ENCODE measurements at places on chromosomes 5 and 9. TPM values are rescaled to one million over a fixed set of nuclear protein-coding genes. Genes with fewer than 3 reads are reported as not detected.

GRCh38 chr5:69492391-69492922 lies at the start of gene OCLN:
Gene OCLN, plus strand, starts transcription at chr5:69492790. Its CDS starts 11,455 bp downstream, at chr5:69504245.
- no peaks in the 10 kb centered on the region for H3K36me3 ChIP-seq
- no peak for DNase-seq
- H3K27me3 ChIP-seq, result peaks cover 20% of the 10 kb centered on the region
- H3K4me1 ChIP-seq, result peaks cover 12% of the 10 kb centered on the region

- H3K36me3 ChIP-seq, result no peaks in the 10 kb centered on the region
- DNase-seq, result no peak
- H3K4me3 ChIP-seq, result no peak overlapping the region
- peaks cover 4% of the 10 kb centered on the region for H3K4me1 ChIP-seq
These were observed 32.8 kb upstream of the GALNT10 start for GRCh38 chr5:154157483-154158378.

The GARIN3 gene
- not detected for total RNA-seq

The PCDHGB6 gene
- total RNA-seq, result 18.4 TPM

DNA sequence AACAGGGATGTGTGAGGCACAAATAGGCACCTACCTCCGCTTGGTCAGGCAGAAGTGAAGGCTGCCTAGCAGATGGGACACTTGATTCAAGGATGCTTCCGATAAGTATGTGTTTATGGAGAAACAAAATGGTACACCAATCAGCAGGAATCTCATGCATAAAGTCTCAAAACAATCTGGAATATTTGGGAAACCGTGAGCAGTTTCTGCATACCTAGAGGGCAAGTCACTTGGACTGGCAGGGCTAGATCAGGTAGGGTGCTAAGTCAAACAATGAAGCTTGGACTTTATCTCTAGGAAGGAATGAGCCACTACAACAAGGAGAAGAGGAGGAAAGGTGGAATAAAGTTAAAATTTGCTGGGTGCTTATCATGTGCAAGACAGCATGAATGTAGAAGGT lies 5.5 kb downstream of the EPB41L4A start:
- no peaks in the 10 kb centered on the region for H3K36me3 ChIP-seq
- DNase-seq, result no peak
- no peak overlapping the region for H3K27ac ChIP-seq

The C8G gene
- total RNA-seq, result 1.6 TPM

- no peak overlapping the region for H3K27ac ChIP-seq
- H3K36me3 ChIP-seq, result no peaks in the 10 kb centered on the region
- H3K27me3 ChIP-seq, result peaks cover 4% of the 10 kb centered on the region
- peaks cover 13% of the 10 kb centered on the region for H3K4me1 ChIP-seq
- H3K4me3 ChIP-seq, result no peak overlapping the region
- peak; percentile 67 for DNase-seq
These were observed 90.6 kb downstream of the RALGPS1 start for GRCh38 chr9:127004946-127005769.

The SPINK13 gene
- total RNA-seq, result not detected

GRCh38 chr9:5052838-5053237 lies 67.8 kb downstream of the JAK2 start:
- no peak overlapping the region for H3K4me3 ChIP-seq
- H3K27me3 ChIP-seq, result no peaks in the 10 kb centered on the region
- DNase-seq, result peak; percentile 44
- no peak overlapping the region for H3K27ac ChIP-seq

DNA sequence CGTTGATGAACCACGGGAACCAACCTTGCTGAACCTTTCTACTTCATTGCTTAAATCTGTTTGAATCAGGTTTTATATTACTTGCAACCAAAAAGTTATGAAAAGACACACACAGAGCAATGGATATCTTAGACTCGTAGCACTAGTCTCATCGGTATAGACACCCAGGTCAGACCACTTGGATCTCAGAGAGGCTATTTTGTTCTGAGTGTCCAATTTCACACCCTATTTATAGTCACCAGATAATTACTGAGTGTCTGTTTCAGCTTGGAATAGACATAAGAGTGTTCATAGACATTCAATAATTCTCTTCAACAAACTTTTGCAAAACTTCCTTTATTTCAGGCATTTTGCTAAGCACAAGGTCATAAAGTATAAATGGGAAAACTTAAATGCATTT lies 145.4 kb upstream of the EGFLAM start:
- no peak for DNase-seq
- H3K27ac ChIP-seq, result no peak overlapping the region
- H3K4me3 ChIP-seq, result no peak overlapping the region
- peaks cover 5% of the 10 kb centered on the region for H3K27me3 ChIP-seq

DNA sequence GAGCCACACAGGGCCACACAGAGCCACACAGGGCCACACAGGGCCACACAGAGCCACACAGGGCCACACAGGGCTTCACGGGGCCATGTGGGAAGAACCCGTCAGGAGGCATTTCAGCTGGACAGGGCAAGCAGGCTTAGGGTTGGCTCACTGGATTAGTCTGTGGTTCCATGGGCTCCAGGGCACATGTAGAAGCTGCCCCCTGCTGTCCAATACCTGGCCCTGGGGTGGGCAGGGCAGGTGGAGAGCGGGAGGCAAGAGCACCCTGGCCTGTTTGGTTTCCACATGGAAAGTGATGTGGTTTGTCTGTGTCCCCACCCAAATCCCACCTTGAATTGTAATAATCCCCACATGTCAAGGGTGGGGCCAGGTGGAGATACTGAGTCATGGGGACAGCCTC lies 16.4 kb upstream of the LPCAT1 start:
- no peak for DNase-seq
- H3K36me3 ChIP-seq, result no peaks in the 10 kb centered on the region
- H3K27ac ChIP-seq, result no peak overlapping the region
- no peak overlapping the region for H3K4me3 ChIP-seq

The GRK6 gene
- 19.7 TPM for total RNA-seq

The PGM5 gene
- total RNA-seq, result 1.8 TPM

DNA sequence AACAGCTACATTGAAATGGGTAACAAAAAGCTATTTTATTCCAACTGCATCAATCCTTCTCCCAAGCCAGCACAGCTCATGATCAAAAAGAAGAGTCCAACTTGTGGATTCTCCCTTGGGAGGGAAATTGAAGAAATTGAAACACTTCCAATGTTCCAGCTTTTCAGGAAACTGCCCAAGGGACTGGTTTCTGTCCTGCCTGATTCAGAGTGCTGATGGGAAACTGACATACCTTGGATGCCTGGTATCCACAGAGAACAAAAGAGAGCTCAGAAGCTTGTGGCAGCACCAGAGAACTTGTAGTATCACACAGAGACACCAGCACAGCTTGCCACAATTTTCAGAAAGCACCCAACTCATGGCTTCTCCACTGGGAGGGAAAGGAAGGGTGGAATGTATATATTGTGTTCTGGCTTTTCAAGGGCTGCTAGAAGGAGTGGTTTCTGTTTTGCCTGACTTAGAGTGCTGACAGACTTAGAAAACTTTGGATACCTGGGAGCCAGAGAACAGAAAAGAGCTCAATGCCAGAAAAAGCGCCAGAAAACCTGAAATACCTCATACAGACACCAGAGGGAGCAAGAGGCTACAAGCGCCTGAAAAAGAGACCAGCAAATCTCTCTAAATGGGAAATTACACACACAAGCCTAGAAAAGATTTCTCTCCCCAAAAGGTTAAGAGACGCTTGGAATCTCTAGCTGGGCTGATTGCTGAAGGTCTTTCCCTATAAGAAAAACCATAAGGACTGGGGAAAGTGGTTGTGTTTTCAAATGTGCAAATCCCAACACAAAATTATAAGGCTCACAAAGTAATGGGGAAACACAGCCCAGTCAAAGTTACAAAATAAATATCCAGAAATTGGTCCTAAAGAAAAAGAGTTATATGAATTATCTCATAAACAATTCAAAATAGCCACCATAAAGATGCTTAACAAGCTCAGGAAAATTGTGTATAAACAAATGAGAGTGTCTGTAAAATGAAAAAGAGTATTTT lies 178.8 kb downstream of the SPOCK1 start:
- peak; percentile 68 for DNase-seq
- peaks cover 20% of the 10 kb centered on the region for H3K4me1 ChIP-seq
- peak overlapping the region; percentile 3 for H3K27ac ChIP-seq
- H3K4me3 ChIP-seq, result no peak overlapping the region
- peaks cover 3% of the 10 kb centered on the region for H3K27me3 ChIP-seq
- H3K36me3 ChIP-seq, result no peaks in the 10 kb centered on the region

- H3K27ac ChIP-seq, result peak overlapping the region; percentile 90
- no peak overlapping the region for H3K4me3 ChIP-seq
- no peaks in the 10 kb centered on the region for H3K27me3 ChIP-seq
- H3K4me1 ChIP-seq, result peaks cover 56% of the 10 kb centered on the region
These were observed 345.7 kb upstream of the WWC1 start for GRCh38 chr5:167945542-167946384.

DNA sequence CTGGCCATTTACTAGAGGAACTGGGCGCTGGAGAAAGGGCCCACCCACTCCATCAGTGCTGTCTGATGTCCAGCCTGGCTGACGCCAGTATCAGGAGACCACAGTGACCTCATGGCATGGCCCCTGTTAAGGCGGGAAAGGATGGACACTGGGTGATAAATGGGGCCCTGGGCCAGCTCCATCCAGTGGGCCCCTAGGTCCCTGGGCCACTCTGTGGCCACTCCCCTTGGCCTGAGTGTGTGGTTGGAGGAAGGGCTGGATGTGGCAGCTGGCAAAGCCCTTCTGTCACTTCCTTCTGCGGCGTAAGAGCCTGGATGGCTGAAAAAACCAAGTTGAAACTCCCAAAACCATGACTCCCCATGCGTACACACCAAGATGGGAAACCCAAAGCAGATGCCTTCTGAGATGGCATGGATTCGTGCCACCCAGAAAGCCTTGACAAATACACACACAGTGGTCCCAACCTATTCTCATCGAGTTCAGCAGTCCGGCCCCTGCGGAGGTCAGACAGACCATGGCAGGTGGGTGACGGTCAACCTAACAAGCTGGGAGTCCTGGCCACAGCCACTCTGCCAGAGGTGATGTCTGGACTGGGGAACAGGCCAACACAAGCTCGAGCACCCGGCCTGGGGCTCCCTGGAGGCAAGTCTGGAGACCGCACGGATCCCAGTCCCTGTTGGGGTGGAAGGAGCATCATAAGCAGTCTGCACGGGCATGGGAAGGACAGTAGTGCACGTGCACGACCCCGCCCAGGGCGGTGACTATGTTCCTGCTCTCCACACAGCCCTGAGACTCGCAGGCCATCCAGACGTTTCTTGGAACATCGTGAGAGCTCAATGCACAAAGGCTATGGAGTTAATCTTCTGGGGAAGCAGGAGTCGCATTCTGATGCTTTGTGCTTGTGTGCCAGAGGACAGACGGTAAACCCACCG lies 45.2 kb upstream of the NOTCH1 start:
- no peaks in the 10 kb centered on the region for H3K27me3 ChIP-seq
- H3K27ac ChIP-seq, result no peak overlapping the region
- H3K36me3 ChIP-seq, result no peaks in the 10 kb centered on the region
- peaks cover 17% of the 10 kb centered on the region for H3K4me1 ChIP-seq
- DNase-seq, result no peak
- no peak overlapping the region for H3K4me3 ChIP-seq

The IL12B gene
- not detected for total RNA-seq

DNA sequence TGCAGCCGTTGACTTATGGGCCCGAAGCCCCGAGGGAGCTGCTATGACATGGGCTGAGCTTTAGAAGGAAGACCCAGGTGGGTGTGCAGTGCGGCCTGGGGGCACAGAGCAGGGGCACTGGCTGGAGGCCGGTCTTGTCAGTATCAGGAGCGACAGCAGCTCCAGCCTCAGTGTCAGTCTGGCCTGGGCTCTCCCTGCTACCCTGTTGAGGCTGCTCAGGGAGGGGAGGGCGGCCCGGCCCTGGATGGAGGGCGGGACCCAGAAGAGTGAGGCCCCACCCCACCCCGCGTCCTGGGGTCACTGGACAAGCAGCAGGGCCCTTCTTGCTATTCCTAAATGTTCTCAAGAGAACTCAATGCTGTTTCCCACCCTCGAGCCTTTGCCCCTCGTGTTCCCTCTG lies 18.0 kb downstream of the GFI1B start:
- no peak overlapping the region for H3K4me3 ChIP-seq
- H3K27ac ChIP-seq, result no peak overlapping the region
- H3K4me1 ChIP-seq, result no peaks in the 10 kb centered on the region

The PLPPR1 gene
- not detected for total RNA-seq

DNA sequence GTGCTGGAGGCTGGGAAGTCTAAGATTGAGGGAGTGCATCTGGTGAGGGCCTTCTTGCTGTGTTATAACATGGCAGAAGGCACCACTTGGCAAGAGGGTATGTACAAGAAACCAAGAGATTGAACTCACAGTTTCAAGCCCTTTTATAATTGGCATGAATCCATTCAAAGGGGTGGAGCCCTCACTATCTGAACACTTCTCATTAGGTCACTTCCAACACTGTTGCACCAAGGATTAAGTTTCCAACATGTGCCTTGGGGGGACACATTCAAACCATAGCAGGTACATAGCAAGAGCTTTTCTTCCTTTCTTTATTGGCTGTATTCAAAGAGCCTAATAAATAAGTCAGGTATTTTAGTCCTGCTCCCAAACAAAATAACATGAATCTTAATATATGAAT lies 62.7 kb downstream of the PRELID2 start:
- H3K36me3 ChIP-seq, result no peaks in the 10 kb centered on the region
- H3K4me3 ChIP-seq, result no peak overlapping the region
- H3K4me1 ChIP-seq, result peaks cover 16% of the 10 kb centered on the region
- no peaks in the 10 kb centered on the region for H3K27me3 ChIP-seq

- no peaks in the 10 kb centered on the region for H3K4me1 ChIP-seq
- no peak for DNase-seq
- H3K4me3 ChIP-seq, result no peak overlapping the region
- H3K27ac ChIP-seq, result no peak overlapping the region
- H3K27me3 ChIP-seq, result no peaks in the 10 kb centered on the region
These were observed 54.9 kb upstream of the CAMK4 start for GRCh38 chr5:111169269-111169668.

- H3K27ac ChIP-seq, result no peak overlapping the region
- H3K4me1 ChIP-seq, result peaks cover 21% of the 10 kb centered on the region
- H3K4me3 ChIP-seq, result no peak overlapping the region
- no peaks in the 10 kb centered on the region for H3K36me3 ChIP-seq
- DNase-seq, result peak; percentile 37
- no peaks in the 10 kb centered on the region for H3K27me3 ChIP-seq
These were observed 40.9 kb upstream of the PWWP2A start for GRCh38 chr5:160159991-160160792.

- no peak for DNase-seq
- peaks cover 2% of the 10 kb centered on the region for H3K4me1 ChIP-seq
- H3K36me3 ChIP-seq, result no peaks in the 10 kb centered on the region
- H3K4me3 ChIP-seq, result no peak overlapping the region
These were observed 12.1 kb downstream of the PCDH1 start for GRCh38 chr5:141866096-141866495.

Data from astrocyte (in vitro differentiated cells and primary cell).